ENCODE measurements at places on chromosomes 12 and 14.

DNA sequence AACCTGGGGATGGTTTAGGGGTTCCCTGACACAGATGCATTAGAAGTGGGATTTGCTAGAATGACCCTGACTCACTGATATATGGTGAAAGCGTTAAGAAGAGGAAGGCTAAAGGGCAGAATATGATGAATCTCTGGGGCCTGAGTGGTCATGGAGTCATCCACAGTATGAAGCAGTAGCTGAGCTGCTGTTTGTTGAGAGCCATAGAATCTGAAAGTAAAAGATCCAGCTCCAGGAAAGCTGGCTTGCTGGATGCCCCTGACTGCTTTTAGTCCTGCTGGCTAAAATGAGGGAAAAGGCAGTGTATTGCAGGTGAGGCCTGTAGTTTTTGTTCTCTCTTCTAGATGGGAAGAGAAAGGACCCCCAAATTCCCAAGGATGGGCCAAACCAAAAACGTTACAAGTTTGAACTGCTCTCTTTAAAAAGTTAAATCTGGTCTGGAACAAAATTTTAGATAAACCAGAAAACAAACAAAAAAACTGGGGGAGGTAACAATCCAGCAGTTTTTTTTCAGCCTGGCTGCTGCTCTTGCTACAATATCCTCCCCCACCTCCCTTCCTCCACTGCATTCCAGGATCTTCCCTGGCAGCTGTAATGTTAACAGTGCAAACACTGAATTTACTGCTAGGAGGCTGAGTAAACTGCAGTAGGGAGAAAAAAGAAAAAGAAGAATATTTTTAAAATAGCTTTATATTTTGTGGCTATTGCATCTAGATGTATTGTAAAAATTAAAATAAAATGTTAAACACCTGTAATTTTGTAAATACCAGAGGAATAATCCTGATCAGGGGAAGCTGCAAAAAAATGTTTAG, 16.5 kb downstream of the SEL1L start:
- no peak for DNase-seq

DNA sequence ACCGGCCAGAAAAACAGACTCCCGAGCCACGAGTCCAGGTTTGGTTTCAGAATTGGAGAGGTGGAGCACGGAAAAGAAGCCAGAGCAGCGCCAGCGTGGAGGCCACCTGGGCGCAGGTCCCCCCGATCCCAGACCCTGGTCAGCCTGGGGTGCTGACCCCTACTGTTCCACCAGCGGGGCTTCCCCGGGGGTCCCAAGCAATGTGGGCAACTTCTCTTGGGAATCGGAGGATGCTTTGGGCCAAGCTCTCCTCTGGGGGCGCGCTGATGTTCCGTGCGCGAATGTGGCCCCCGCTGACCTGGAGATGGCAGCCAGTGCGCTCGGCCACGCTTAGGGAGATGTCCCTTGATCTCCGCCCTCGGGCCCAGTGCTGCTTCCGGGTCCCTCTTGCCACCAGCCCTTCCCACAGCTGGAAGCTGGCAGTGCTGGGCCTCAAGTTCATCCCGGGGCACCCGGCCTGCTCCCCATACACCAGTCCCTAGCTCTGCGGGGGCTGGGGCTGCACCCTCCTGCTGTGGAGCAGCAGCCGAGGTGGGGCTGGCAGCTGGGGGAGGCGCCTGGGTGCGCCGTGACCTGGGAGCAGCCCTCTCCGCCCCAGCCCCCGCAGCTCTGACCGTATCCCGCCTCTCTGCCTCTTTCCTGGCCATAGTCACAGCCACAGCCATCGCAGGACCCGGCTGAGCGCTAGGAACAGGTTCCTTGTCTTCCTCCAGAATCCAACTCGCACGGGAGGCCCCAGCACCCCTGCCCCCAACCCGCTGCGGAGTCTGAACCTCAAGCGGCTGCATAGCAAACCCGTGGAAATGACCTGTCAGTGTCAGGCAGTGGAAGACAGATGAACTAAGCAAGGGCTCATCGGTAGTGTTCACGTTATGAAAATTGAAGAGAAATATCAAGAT, 91.2 kb downstream of the RCOR1 start:
- no peak for DNase-seq

GRCh38 chr14:103891667-103892215, 36.5 kb upstream of the TDRD9 start:
- DNase-seq, result no peak

DNA sequence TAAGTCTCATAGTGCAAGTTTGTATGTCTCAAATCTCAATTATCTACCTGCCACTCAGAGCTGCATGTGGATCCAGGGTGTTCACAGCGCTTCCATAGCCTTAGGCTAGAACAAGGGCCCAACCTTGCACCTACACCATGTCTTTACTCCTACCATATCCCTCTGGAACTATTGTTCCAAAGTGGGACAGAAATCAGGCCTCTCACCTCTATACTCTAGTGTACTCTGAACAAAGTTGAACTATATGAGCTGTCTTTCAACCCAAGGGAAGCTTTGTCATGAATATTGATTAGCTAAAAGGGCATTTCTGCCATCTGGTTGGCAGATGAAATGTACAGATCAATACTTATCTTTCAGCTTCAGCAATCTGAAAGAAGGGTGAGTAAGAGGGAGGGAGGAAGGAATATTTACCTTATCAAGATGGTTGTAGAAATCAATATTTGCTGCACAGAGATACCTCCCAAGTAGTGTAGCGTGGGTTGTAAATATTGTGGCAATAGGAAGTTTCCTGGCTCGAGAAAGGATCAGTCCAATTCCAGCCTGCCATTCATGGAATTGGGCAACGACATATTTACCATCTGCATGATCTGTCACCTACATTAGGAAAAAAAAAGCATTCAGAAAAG, 30.8 kb downstream of the GYS2 start:
- no peak for DNase-seq

DNA sequence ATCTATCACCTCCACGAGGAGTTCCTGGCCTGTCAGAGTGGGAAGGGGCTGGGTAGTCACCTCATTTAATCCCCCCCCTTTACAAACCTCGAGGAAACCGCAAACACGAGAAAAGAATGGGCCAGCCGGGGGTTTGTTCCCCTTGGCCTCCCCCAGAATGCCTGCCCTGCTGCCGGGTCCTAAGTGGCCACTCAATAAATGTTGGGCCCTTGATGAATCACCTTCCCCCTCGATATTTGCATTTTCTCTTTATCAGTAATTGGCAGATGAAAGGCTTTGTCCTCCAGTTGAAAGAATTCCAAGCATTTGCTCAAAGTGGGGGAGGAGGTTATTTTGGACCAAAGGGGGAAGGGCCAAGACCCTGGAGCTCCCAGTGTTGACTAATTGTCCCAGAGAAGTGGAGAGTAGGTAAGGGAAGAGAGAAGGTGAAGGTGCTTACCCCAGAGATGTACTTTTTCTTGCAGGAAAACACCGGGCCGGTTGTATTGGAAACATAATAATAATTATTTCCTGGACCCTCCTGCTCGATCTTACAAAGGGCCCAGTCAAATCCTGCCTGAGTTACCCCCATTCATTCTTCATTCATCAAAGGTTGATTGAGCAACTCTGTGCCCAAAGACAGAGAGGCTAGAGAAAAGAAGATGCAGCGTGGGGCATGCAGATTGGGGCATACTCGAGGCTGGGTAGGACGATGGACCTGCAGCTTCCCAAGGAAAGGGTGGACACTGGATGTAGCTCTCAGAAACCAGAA, 1.9 kb upstream of the KDM2B start:
- DNase-seq, result no peak

DNA sequence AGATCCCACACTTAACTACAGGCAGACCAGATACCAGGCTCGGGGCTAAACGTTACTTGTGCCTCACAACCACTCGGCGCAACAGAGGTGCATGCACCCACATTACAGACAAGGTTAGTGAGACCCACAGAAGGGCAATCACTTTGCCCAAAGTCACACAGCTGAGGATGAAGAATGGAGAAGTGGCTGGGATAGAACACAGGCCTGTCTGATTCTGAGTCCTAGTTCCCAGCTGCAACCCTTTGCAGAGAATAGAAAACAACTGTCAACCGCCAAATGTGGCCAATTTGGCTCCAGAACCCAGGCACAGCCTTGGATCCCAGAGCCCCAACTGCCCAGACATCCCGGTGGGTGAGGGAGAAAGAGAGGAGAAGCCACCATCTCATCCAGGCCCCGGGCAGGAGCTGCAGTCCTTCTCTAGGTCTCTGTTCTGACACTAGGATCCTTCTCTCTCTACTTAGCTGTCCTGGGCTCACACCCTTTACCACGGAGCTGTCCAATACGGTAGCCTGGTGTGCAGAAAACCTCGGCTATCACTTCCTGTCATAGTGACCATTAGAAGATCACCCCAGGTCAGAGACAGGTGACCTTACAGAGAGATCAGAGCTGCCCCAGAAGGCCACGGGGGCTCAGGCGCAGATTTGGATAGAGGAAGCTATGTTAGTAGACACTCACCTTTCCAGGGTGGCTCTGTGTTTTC, 59.1 kb downstream of the FAM222A start:
- no peak for DNase-seq

GRCh38 chr12:31234955-31235867, 90.7 kb downstream of the SINHCAF start:
- no peak for DNase-seq

DNA sequence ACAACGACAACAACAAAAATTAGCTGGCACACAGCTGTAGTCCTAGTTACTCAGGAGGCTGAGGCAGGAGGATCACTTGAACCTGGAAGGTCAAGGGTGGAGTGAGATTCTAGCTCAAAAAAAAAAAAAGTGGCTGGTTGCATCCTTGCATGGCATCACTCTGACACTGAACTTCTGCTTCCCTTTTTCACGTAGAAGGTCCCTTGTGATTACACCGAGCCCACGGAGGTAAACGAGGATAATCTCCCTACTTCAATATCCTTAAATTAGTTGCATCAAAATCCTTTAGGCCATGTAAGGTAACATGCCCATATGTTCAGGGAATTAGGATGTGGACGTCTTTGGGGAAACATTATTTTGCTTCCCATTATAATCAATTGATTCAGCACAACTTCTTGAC, 4.0 kb upstream of the PPP4R4 start:
- DNase-seq, result no peak

DNA sequence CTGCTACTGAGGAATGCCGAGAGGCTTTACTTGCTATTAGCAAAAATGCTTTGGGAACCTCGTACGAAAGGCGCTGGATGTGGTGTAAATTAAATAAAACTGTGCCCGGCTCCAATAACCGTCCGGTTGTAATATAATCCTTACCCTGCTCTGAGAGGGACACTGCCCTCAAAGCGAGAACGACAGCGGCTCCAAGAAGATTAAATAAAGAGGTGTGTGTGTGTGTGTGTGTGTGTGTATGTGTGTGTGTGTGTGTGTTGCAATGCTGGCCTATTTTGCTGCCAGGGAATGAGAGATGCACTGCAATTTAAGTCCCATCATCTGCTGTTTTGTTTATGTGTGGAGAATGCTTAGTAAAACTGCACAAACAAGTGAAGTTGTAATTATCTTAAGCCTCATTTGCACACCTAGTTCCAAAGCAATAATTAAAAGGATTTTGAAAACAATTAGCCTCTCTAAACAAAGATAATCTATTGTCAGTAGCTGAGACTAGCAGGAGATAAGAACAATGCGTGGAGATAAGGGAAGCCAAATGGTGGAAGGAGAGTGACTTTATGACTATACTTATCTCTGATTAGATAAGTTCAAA, 1.2 kb upstream of the SIX1 start:
- no peak for DNase-seq

GRCh38 chr12:98109266-98109665, 406.1 kb upstream of the TMPO start:
- no peak for DNase-seq

DNA sequence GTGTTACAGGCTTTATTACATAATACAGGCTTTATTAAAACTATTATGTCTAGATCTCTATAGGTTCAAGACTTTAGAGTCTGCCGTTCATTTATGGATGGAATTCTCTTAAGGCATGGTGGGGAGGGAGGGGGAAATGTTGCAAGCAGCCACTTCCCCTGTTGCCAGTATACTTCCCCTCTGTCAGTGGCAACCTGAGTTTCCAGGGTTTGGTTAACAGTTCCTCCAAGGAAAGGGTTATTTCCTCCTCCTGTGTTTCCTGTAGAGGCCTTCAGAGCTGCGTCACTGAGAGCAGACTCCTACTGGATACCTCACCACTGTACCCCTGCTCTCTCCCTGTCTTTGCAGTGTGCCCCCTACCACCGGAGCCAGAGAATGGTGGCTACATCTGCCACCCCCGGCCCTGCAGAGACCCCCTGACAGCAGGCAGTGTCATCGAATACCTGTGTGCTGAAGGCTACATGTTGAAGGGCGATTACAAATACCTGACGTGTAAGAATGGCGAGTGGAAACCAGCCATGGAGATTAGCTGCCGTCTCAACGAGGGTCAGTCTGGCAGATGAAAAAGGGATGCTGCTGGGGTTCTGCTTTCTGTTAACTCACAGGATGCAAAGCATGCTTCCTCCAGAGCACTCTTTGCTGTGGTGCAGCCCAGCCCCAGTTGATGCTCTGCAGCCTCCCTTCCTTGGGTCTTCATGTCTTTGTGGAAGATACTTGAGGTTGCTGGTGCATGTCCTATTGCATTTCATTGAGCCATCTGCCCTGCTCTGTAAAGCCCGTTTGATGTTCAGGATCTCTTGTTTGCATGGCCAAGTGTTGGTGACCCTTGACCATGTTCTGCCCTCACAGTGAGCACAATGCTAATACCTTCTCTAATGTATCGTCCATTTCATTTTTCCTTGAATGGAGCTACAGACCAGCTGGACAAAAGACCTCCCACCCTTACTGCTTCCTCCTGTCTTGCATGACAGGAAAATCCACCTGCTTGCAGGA, 63.6 kb upstream of the SRSF5 start:
- no peak for DNase-seq

DNA sequence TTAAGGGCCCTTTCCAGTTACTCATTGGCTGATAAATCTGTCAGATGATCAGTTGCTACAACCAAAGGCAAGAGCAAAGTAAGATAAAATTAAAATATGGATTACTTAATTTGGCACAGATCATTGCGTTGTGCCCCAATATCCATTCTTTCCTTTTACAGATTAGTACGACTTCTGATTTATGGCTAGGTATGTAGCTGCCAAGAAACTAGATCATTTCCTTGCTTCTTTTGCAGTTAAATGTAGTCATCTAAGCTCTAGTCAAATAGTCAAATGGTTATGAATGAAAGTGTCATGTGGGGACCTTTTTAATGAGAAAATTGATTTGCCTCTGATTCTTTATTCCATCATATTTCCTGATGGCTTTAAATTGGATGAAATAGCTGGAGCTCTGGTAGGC, 1039.9 kb upstream of the FLRT2 start:
- DNase-seq, result no peak

Measured in stimulated activated CD4-positive, alpha-beta T cell treated with anti-CD3 and anti-CD28 coated beads, Interleukin-1b, Interleukin-23, amount 100 ng/mL, for 1 hour (primary cell).